Upper lobe of right lung (tissue), 1 donor: ENCODE measurements at places on chromosomes 4 and X. TPM values are rescaled to one million over a fixed set of nuclear protein-coding genes. Genes with fewer than 3 reads are reported as not detected.

Gene NEXMIF
- total RNA-seq: 0.87 TPM

Gene MAGED4
- 2.1 TPM for total RNA-seq

DNA sequence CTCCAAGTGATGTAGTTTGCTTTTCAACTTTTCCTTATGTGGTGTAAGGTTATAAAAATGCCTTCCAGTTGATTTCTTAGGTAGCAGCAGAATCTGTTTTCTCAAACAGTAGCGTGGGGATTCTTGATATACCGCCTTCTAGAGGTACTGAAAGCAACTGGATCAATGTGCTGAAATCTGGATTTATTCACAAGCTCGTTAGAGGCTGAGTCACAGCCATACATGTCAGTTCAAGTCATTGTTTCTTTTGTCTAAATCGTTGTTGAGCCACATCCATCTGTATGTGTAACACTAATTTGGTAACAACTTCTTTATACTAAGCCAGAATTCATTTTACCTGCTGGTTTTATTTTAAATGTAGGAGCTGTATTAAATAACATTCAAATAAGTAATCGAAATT lies 200.0 kb upstream of the MAD2L1 start:
- no peak for DNase-seq

Gene S100G
- total RNA-seq: not detected

DNA sequence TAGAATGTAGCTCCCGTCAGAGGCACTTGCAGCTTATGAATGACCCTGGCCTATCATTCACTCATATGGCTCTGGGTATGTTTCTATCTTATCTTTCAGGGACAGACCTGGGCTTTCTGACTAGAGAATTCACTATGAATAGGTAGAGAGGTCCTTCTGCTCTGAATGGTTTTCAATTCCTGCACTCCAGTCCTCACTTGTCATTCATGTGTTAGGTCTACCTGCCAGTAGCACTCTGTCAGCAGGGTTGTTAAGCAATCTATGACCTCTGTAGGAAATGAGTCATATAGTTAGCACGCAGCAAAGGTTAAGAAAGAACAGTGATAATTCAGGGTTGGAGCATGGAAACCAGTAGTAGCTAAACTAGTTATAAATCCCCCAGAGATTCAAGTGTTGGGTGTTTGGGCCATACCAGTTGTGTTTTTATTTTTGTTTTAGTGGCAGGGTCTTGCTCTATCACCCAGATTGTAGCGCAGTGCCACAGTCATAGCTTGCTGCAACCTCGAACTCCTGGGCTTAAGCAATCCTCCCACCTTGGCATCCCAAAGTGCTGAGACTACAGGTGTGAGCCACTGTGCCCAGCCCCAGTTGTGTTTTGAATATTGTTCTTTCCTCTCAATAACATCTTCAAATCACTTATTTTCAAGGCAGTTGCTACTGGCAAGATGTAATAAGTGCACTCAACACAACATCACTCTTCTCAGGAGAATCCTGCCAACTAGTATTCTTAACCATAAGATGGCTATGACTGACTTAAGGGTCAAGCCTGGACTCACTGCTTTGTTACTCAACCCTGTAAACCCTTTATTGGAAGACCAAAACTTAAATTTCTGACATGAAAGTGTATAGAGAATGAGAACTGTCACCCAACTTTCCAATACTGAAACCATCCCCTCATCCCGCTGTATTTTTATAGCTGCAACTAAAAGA lies 25.1 kb downstream of the ARL13A start:
- DNase-seq: no peak

Gene CYBB
- 225 TPM for total RNA-seq

DNA sequence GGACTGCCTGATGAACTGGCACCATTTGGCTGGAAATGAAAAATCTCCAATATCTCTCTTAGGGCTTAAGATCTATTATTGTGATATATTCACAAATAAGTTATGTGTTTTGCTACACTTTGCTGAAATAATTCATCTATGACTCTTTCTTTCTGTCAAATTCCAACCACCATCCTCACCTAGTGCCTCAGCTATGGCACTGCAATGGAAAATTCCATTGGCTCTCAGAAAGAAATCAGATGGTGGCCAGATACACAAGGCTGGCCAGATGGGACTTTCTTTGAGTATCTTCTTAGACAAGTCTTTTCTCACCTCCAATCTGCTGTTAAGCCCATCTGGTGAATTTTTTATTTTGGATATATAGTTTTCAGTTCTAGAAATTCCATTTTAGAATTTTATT lies 28.0 kb downstream of the NAT8L start:
- no peak for DNase-seq

Gene DSPP
- total RNA-seq: not detected

DNA sequence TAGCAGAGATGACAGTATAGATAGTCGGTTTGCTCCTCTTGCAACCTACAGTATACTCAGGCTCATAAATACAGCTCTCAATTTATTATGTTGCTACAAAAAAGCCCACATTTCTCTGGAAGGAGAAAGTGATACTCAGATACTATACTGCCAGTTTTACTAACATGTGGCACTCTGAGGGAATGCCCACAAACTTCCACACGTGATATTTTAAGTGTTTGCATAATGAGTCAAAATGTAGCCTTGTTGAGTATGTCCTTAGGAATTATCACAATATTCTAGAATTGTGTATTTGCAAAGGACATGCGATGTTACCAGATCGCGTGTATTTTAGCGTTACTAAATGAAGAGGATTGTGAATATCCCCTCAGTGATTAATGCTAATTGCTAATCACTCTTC lies 929.1 kb downstream of the STIM2 start:
- no peak for DNase-seq

DNA sequence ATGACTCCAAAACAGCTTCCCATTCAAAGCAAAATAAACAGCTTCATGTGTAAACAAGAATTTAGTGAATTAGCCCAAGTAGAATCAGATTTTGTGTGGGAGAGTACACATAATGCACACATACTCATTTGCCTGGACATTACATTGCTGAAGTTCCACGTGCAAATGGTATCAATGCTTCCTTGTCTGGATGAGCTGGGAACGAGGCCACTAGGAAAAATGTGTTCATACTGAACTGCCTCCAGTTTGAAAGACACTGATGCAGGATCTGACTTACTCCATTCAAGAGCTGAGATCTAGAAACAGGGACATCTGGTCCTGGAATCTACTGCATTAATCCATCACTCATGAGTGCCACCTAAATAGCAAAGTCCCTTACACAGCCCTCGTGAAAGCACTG lies 228.0 kb downstream of the APBB2 start:
- DNase-seq: no peak

DNA sequence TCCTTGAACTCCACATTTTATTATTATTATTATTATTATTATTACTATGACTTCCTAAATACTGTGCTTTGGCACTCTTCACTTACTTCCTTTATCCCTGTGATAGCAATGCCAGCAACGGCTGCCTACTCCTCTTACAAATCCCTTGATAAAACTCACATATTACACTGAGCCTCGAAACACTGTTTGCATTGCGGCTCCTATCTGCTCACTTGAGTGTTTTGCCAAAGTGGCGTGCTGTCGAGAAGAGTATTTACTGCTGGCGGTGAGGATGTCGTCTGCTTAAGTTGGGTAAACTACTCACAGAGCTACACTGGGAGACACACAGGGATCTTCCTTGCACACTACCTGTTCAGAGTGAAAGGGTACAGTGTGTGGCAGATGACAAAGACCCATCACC lies 143.4 kb upstream of the VCX3A start:
- DNase-seq: no peak

Gene NPY2R
- total RNA-seq: not detected

GRCh38 chr4:178612733-178613132 lies 1170.5 kb upstream of the AGA start:
- no peak for DNase-seq

DNA sequence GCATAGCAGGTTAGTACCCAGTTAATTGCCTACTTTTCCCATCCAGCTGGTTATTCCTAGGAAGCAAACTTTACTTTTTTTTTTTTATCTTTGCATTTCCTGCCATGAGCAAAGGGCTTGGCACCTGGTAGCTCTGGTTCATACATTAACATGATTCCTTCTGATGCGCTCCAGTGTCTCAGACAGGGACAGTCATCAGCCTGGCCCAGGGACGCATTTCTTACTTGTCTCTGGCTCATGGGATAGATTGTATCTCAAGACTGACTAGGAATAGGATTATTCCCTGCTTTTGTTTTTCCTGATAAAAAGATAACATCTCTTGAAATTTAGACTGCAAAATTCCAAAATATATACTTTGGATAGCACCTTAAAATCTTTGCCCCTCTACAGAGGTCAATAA lies 571.5 kb upstream of the TENM3 start:
- DNase-seq: no peak

GRCh38 chr4:143399113-143399949 lies 62.7 kb downstream of the GAB1 start:
- DNase-seq: no peak

Gene SHROOM4
- 43.5 TPM for total RNA-seq

- DNase-seq: no peak
Observed at GRCh38 chrX:25650216-25650820, 487.8 kb upstream of the MAGEB18 start.

Gene SYP
- total RNA-seq: 3.5 TPM

Gene NDUFB11
- total RNA-seq: 57.4 TPM

Gene RBPJ
- total RNA-seq: 86.2 TPM

GRCh38 chr4:174592985-174593335 lies 70.7 kb upstream of the HPGD start:
- no peak for DNase-seq

GRCh38 chrX:117854806-117855205 lies 261.8 kb downstream of the KLHL13 start:
- DNase-seq: no peak

Gene SLC10A4
- 3.1 TPM for total RNA-seq

- no peak for DNase-seq
Observed at GRCh38 chrX:10930151-10930550, 181.0 kb upstream of the HCCS start.

- no peak for DNase-seq
Observed at GRCh38 chr4:81180916-81181315, 34.1 kb downstream of the PRKG2 start.

DNA sequence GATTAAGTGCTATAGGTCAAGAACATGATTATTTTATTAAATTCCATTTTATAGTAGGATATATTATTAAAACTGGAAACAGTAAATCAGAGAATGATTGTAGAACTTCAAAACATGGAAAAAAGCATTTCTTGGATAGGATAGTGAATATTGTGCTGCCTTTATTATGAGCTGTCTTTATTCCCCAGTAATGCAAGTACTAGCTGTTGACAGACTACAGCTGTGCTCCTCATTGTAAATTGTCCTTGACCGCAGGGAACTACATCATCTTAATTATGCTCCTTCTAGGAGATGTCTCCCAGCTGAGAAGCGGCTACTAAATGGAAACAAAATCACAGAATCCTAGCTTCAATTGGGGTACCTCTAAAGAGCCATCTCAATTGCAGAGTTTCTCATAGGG lies 1457.2 kb upstream of the PCDH7 start:
- no peak for DNase-seq
